ENCODE measurements at places on chromosomes 1 and 21.

GRCh38 chr1:111110197-111110899 lies 29.5 kb downstream of the DRAM2 start:
- no peak for DNase-seq

DNA sequence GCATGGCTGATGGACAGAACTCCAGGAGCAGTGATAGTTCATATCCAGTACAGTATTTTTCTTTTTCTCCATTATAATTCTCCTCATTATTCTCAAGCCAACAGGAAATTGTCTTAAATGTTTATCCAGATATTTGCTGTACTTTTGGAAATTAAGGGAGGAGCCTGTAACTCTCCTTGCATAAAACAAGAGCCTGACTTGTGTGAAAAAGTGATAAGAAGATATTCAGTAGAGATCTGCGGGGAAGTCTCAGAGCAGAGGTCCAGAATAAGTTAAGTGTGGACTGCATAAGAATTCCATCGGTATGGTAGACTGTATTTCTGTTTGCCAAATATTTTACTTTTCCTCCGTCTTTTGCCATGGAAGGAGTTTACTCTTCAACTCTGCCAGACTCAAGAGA lies 70.2 kb downstream of the BACH1 start:
- no peak for DNase-seq

GRCh38 chr1:2611031-2611501 lies 21.8 kb downstream of the MMEL1 start:
- peak; percentile 72 for DNase-seq

DNA sequence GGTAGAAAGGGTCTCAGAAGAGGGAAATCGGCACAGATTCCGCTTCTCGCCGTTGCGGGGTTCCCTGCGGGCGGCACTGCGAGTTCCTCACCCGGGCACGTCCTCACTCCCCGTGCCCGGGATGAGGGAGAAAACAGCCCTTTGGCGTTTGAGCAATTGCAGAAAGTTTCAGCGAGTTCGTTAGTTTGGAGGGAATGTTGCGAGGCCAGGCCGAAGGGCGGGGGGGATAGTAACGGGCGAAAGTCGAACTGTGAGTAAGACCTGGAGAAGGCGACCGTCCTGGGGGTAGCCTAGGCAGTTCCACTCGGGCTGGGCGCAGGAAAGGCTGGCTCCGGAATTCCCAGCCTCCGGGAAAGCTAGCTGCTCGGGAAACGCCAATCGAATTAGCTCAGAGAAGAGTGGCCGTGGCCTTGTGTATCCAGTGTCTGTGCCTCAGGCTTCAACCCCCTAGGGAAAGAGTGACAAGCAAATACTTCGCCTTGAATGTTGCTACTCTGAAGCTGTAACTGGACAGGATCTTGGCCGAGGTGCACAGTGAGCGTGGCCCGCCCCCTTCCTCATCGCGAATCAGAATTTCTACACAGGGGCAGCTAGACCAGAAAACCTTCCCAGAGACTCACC lies 787 bp downstream of the PTGFR start:
- peak; percentile 80 for DNase-seq

DNA sequence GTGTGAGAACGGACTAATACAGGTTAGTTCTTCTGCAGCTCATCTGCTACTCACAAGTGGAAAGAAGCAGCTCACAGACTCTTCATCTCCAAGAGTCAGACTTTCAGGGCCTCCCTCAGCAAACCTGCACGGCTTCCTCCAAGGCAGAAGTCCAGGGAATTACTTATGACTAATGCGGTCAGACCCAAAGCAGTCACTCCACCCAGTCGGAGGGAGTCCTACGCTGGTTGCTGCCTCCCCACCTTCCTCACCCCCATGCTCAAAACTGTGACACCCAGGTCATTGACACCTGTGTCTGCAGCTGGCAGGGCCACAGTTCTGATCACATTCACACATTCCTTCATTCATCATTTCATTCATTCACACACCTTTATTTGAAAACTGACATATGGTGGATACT lies 38.4 kb upstream of the PRDM2 start:
- DNase-seq: no peak

GRCh38 chr1:32184650-32185049 lies 5.2 kb downstream of the TXLNA start:
- no peak for DNase-seq

GRCh38 chr1:110647254-110647891 lies 27.4 kb downstream of the KCNA3 start:
- no peak for DNase-seq

DNA sequence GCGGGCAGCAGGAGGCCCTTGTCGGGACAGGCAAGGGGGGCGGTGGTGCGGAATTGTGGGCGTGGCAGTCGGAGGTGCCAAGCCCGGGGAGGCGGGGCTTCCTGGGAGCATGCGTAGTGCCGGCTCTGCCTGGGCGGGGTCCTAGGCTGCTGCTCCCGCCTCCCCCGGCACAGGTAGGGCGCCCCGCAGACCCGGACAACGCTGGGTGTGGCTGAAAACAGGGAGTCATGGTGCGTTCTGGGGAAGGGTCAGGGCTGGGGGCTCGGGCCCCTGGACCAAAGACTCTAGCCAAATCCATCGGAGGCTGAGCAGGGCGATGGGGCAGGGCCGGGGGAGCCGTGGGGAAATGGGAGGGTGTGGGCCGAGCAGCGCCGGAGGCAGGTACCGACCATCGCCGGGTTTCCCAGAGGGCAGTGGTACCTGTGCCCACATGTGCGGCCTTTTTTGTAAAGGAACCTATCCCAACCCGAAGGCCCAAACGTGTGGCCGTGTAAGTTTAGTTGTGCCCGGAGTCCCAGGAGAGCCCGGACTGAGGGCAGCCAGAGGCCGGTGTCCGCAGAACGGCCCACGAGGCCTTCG lies 231.9 kb downstream of the SDCCAG8 start:
- no peak for DNase-seq

- DNase-seq: no peak
Observed at GRCh38 chr21:44413566-44414290, 41.6 kb upstream of the LRRC3 start.

DNA sequence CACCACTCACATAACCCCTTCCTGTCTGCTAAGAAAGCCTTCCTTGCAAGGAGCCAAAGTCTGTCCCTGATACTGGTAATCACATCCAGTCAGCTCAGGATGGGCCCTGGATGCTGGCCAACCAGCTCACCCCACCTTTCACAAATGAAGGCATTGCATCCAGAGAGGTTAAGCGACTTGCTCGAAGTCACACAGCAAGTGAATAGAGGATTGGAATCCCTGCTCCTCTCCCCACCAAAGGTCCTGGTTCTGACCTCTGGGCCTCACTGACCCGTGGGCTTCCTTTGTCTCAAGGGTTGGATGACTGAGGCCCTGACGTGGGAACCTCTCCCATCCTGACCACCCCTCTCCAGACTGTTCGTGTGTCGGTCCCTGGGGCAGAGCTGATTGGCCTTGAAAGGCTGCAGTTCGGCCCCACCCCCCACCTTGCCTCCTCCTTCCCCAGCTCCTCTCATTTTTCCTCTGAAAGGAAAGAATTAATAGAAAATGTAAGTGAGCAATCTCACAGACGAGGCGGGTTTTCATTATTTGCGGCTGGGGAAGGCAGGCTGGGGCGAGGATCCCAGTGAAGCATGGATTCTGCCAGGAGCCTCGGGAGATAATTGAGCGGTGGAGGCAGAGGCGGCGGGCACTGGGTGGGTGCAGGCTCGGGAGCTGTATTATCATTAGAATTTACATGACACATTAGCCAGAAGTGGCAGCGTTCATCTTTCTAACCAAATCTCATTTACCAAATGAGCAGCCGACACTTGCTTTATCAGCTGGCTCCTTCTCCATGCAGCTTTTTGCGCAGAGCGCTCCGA lies 101.5 kb upstream of the CSF3R start:
- no peak for DNase-seq

GRCh38 chr1:55374801-55375616 lies 159.8 kb upstream of the USP24 start:
- DNase-seq: no peak

- no peak for DNase-seq
Observed at GRCh38 chr1:118101515-118101844, 83.5 kb downstream of the SPAG17 start.

- no peak for DNase-seq
Observed at GRCh38 chr1:94614996-94615395, 73.4 kb upstream of the F3 start.

GRCh38 chr1:151547119-151547899 lies 7.2 kb downstream of the TUFT1 start:
- DNase-seq: no peak

GRCh38 chr1:56824938-56825337 lies 5.7 kb upstream of the FYB2 start:
- DNase-seq: no peak

GRCh38 chr1:29043274-29043965 lies 80.3 kb downstream of the TMEM200B start:
- DNase-seq: no peak

DNA sequence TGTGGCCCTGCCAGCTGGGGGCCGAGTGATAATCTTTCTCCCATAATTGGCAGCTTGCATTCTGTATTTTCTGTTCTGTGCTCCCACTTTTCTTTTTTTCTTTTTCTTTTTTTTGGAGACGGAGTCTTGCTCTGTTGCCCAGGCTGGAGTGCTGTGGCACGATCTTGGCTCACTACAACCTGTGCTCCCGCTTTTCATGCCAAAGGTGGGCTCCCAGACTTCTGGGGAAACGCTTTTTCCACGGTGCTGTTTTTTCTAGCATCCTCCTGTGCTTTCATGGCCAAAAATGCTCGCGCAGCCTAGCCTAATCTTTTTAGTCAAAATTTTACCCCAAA lies 585 bp upstream of the AHCTF1 start:
- DNase-seq: no peak

GRCh38 chr21:41147096-41147978 lies 20.6 kb upstream of the BACE2 start:
- DNase-seq: no peak

GRCh38 chr1:201724039-201724765 lies 104.8 kb upstream of the IPO9 start:
- DNase-seq: no peak

DNA sequence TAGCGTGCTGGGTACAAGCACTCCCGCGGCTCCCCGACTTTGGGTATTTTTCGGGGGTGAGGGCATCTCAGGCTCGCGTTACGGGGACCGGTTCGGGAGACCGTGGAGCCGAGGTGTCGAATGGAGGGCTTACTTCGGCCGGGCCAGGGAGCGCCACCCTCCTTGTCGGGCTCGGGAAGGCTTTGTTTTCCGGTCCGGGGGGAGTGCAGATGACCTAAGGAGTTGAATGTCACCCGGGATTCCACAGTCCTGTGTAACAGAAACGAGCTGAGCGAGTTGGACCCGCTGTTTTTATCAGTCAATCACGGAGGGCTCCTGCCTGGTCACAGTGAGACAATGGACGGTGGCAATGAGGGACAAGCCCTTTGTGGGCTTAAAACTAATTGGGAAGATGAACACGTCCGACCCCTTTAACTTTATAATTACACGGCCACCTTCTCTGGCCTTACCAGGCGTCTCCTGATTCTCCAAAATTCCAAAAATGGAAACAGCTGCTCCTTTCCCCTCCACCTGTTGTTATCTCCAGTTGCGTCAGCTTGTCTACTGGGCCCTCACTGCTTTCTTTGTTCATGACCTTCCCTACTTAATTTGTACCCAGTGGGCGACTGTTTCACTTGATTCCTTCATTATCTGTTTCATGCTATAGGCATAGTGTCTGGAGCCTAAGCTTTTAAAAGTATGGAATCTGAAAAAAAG lies 929 bp upstream of the TRIM45 start:
- no peak for DNase-seq

DNA sequence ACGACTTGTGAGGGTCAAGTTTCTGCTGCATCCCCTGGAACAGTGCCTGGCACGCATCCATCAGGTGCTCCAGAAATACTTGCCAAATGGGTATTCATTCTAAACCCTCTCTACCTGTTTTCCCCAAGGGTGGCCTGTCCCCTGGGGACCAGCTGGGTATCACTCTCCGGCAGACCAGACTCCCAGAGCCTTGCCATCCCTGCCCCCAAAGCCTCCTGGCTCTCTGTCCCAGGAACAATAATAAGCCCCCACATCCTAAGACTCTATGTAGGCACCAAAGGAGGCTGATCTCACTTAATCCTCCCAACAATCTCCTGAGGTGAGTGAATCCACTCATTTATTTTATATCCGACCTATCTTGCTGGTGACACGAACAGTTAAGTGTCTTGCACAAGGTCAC lies 96.7 kb downstream of the MRPL37 start:
- no peak for DNase-seq

DNA sequence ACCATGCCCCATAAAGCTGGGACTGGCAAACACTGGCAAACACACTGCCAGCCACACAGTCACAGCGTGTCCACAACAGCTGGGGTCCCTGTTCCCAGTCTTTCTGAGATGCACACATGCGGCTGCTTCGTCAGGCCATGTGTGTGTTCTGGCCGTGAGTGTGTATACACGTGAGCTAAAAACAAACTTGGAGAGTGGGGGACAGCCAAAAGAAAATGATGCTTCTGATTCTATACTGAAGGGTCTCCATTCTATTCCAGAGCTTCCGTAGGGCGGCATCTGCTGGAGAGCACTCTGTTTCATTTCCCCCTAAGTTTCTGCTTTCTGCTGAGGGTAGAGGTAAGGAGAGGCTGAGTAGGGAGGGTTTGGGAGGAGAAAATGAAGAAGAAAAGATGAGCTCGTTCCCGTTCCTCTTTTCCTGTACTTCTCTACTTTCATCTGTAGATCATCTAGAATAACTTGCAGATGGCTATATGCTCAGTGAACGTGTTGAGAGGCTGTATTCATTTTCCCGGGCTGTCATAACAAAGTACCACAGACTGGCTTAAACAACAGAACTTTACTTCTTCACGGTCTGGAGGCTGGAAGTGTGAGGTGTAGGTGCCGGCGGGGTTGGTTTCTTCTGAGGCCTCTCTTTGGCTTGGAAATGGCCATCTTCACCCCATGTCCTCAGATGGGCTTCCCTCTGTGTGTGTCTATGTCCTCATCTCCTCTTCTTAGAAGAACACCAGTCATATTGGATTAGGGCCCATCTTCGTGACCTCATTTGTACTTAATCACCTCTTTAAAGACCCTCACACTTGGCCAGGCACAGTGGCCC lies 151.6 kb downstream of the TOMM20 start:
- no peak for DNase-seq

- DNase-seq: no peak
Observed at GRCh38 chr1:225182716-225183115, 245.1 kb downstream of the LBR start.

DNA sequence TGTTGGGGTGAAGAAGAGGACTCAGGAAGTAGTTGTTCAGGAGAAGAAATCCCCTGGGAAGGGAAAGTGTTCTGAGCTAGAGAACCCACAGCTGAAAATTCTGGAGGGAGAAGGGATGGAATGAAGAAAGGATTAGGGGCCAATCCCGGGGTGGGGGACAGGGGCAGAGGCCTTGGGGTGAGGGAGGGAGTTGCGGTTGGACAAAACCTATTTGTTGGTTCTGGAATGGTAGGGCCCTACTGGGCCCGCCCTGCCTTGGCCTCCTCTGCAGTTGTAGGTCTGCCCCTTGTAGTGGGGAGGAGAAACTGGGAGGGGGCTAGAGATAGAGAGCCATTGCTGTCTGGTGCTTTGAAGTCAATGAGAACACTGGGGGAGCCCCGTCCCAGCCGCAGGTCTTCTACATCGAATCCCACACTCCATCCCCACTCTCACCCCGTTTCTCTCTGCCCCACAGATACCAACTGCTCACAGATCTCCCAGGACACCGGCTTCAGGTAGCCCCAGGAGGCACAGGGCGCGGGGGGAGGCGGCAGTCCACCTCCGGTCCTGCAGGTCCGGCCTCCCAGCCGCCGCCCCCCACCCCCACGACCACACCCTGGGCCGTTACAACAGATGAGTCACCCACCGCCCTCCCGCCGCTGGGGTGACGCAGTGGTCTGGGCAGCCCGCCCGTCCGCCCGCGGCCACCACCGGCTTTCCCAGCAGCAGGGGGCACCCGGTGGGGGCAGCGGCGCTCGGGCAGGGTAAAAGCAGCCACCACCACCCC lies 1.1 kb downstream of the TAGLN2 start:
- no peak for DNase-seq
